Osteoblast (primary cell): ENCODE measurements at places on chromosomes 1 and 21. TPM values are rescaled to one million over a fixed set of nuclear protein-coding genes. Genes with fewer than 3 reads are reported as not detected.

GRCh38 chr1:219347921-219348391 is 174.3 kb downstream of the LYPLAL1 start:
- DNase-seq: no peak

DNA sequence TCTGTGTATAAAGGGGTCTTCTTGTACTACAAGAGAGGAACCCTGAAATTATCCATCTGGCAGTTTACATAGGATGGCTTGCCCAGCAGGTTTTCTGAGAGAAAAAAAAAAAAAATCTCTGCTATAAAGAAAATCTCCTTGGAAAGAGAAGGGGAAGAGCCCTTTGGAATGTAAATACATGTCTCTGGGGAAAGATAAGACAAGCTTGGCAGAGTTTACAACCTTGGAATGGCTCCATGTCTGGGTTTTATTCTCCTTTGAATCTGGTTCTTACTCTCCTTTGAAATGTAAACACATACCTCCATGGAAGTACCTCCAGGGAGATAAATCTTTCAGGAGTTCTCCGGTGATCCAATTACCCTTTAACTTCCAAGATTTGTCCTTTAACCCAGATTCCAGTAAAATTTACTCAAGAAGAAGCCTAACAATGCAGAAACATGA is 45.1 kb upstream of the DNAH14 start:
- DNase-seq: peak; percentile 10

DNA sequence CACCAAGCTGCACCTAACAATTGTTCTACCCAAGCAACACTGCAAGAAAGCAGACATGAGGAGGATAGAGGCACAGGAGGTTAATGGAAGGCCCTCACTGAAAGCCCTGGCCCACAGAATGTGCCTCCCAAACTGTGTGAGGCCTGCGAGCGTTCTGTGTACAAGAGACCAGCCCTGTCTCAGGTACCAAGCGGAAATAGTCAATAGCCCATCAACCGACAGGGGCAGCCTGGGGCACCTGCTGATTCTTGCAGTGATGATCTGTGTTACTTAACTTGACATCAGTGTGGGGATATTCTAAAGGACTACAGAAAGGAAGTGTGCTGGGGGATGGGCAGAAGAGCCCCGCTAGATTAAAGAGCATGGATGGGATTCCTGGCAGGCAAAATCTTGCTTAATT is 392.4 kb downstream of the KCNH1 start:
- no peak for DNase-seq

DNA sequence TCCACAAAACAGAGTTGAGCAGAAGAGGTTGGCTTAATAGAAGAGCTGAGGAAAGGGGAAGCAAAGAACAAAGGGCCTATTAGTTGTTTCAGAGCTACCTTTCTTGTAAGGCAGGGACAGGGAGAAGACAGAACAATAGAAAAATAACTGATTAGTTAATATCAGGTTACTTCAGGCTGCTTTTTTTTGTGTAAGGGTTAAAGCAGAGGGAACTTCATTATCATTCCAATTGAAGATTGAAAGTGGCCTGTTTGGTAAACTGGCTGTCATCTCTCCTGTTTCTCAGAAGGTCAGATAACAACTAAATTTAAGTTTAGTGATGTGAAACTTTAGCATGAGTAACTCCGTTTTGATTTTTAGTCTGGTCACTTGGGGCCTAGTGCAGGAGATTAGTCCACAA is 22.3 kb downstream of the CDC42 start:
- no peak for DNase-seq

GRCh38 chr1:6095511-6096242 is 50.0 kb downstream of the KCNAB2 start:
- DNase-seq: no peak

- DNase-seq: no peak
Observed at GRCh38 chr1:84876353-84876752, 16.7 kb downstream of the LPAR3 start.

GRCh38 chr1:222867316-222867715 is 52.5 kb downstream of the DISP1 start:
- DNase-seq: no peak

The CACNA1S gene
- not detected in 2 replicates for total RNA-seq

The PROK1 gene
- total RNA-seq: not detected in 2 replicates
